ENCODE measurements at places on chromosomes 5 and 9. TPM values are rescaled to one million over a fixed set of nuclear protein-coding genes. Genes with fewer than 3 reads are reported as not detected.

DNA sequence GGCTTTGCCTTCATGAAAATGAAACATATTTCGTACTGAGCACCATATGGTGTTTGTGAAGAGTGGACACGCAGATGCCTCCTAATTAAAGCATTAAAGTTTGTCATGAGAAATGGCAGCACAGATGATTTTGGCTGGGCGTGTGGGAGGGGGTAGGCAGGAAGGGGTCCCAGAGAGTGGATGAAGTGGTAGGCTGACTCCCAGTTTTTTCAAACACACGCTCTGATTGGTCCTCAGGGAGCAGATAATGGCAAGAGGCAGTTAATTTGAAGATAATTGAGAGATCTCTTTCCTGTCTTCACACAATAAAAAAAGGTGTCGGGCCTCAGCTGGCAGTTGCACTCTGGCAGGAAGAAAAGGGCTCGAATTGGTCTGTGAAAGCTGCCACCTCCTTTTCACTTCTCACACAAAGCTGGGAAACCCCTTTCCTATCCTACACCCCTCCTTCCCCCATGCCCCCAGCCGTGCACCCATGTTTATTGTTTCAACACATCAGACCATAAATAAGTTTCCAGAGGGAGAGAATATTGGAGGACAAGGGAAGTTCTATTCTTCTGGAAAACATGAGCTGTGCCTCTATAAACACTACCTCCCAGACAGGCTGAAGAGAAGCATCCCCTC lies 429.6 kb downstream of the ARHGEF28 start:
- H3K27me3 ChIP-seq = no peaks in the 10 kb centered on the region
- DNase-seq = no peak
- H3K27ac ChIP-seq = no peak overlapping the region
- H3K4me3 ChIP-seq = no peak overlapping the region
- H3K36me3 ChIP-seq = no peaks in the 10 kb centered on the region

GRCh38 chr5:107915176-107915812 lies 244.6 kb upstream of the EFNA5 start:
- no peaks in the 10 kb centered on the region for H3K27me3 ChIP-seq
- H3K27ac ChIP-seq = no peak overlapping the region
- no peaks in the 10 kb centered on the region for H3K36me3 ChIP-seq
- no peak overlapping the region for H3K4me3 ChIP-seq
- DNase-seq = no peak
- peaks cover 4% of the 10 kb centered on the region for H3K4me1 ChIP-seq

- no peaks in the 10 kb centered on the region for H3K4me1 ChIP-seq
- no peak overlapping the region for H3K27ac ChIP-seq
- no peaks in the 10 kb centered on the region for H3K27me3 ChIP-seq
- DNase-seq = no peak
- H3K4me3 ChIP-seq = no peak overlapping the region
These were observed 738.5 kb downstream of the PTPRD start for GRCh38 chr9:9874270-9874669.

DNA sequence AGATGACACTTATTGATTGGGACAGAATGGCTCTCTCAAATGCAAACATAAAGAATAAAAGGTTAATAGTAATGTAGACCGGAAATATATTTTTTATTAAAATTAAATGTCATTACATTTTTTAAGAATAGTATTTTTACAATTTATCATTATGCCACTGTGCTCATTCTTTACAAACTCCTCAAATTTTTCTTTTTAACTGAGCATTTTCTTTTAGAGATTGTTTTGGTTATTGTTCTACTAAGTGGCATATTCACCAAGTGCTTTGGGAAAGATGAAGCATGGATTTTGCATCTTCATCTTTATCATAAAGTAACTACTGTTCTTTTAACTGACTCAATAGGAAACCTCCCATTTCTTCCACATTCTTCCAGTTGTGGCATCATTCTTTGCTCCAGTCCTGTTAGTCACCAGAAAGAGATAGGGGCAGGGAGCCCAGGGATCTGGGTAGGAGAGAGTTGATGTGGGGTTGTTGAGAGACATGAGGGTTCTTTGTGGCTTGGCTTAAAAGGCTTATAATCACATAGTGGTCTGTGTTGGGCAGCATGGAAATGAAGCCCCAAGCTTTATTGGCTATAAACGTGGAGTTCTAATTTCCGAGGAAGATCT lies 69.8 kb downstream of the SYK start:
- peaks cover 2% of the 10 kb centered on the region for H3K4me1 ChIP-seq
- no peaks in the 10 kb centered on the region for H3K36me3 ChIP-seq
- no peak overlapping the region for H3K27ac ChIP-seq
- no peaks in the 10 kb centered on the region for H3K27me3 ChIP-seq
- no peak overlapping the region for H3K4me3 ChIP-seq

DNA sequence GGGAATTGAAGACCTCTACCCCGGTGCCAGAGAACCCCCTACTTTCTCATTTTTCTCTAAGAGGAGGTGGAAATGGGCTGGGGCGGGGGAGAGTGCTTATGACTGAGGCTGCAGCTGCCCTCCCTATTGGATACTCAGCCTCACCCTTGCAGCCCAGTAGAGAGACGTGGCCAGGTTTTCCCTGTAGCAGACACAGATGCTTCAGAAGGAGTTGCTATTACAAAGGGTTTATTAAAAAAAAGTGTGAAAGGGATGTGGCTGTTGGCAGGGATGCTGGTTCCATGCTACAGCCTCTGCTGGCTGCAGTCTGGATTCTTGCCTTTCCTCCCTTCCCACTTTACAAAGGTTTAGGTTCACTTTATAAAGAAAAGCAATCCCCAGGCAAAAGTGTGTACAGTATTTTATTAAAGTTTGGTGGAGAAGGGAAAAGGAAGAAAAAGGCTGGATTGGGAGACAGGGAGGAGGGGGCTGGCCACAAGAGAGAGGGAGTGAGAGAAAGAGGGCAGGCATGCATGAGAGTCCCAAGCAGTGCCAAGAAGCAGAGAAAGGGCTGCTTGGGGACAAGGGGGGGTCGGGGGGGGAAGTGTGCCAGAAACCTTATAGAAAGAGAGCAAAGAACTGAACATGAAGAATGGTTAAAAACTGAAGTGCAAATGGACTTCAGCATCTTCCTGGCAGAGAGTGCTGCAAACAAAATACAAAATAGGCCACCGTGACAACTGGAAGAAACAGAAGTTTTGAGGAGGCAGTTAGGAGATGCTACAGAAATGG lies 29.5 kb upstream of the NFIB start:
- no peaks in the 10 kb centered on the region for H3K36me3 ChIP-seq
- peak overlapping the region; percentile 29 for H3K4me3 ChIP-seq
- DNase-seq = no peak
- H3K4me1 ChIP-seq = no peaks in the 10 kb centered on the region
- H3K27me3 ChIP-seq = peaks cover under 1% of the 10 kb centered on the region
- peak overlapping the region; percentile 67 for H3K27ac ChIP-seq

Gene GMCL2
- total RNA-seq = not detected

Data from sigmoid colon (tissue), 7 donors.